ENCODE measurements at places on chromosomes 13 and 19.

- no peak for DNase-seq
These were observed 12.4 kb downstream of the LHFPL6 start for GRCh38 chr13:39590466-39591036.

DNA sequence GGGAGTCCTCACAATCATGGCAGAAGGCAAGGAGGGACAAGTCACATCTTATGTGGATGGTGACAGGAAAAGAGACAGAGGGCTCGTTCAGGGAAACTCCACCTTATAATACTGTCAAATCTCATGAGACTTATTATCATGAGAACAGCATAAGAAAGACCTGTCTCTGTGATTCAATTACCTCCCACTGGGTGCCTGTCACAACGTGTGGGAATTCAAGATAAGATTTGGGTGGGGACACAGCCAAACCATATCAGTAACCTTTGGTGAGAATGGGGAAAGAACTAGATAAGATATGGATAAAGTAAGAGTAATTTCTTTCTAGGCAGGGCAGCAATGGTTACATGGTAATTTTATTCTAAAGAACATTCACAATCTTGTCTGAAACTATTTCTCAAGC is 344.9 kb upstream of the KLF12 start:
- no peak for DNase-seq

DNA sequence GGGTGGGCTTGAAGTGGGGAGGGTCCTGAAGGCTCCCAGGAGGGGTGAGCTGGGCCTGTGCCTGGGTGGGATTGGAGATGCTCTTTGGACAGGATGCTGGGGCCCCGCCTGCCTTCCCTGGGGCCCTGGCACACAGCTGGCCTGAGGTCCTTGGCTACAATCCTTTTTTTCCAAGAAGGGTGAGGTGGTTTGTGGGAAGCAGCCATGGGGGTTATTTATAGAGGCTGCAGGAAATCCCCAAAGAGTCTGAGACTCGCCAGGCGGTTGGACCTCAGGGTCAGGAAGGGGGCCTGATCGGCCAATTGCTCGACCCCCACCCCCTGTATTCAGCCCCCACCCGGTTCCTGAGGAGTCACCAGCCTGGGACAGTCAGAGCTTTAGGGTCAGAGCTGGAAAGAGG is 10.0 kb downstream of the GTPBP3 start:
- DNase-seq = peak; percentile 20

DNA sequence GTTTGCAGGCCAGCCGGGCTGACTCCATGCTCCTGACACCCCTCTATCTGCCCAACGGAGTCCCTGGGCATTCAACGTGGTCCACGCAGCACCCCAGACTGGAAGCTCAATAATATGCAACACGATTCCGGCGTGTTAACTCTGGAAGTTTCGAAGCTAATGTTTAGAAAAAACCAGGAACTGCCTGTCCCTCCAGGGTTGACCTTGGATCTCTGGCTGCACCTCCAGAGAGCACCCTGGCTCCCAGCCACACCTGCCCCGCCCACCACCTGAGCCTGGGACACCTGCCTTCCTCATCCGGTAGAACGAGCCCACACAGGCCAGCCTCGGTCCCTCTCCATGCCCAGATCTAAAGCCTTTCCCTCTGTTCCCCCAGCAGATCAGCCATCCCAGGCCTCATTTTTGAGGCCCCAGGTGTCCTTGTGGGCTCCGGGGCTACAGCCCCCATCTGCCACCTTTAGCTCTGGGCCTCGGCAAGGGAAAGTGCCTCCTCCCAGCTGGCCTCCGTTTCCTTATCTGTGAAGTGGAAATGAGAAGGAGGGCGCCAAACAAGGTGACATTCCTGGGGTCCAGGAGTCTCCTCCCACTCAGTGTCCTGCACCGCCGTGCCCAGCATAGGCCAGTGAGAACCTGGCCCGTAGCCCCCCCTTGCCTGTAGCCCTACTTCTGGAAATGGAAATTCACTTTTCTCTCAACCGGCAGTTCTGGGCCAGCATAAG is 38.7 kb downstream of the KLF2 start:
- no peak for DNase-seq

DNA sequence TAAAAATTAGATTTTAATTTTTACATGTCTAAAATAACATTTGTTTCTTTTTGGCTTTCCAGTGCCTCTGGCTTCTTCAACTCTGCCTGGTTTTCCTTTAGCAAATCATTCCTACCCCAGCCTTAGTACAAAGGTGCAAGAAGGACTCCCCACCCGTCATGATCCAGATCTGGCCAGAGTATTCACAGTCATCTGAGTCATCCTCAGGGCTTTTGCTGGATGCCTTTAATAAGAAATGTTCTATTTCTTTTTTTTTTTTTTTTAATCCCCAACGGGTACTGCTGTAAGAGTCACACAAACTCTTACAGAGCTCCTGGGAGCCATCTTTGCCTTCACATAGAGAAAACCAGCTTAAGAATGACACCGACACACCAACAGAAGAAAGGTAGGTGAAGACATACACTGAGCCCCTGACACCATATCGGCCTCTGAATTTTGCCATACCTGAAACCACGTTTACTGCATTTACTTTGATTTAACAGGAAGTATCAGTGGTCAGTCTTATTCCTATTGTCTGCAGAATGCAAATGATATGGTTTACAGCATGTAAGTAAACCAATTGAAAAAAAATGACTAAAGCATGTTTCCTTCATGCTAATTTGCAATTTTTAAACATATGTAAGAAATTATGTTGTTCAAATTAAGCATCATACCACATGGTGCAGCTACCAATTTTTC is 184.4 kb downstream of the NALCN start:
- DNase-seq = peak; percentile 35

- no peak for DNase-seq
These were observed 90.3 kb upstream of the SOX1 start for GRCh38 chr13:111976474-111977178.

DNA sequence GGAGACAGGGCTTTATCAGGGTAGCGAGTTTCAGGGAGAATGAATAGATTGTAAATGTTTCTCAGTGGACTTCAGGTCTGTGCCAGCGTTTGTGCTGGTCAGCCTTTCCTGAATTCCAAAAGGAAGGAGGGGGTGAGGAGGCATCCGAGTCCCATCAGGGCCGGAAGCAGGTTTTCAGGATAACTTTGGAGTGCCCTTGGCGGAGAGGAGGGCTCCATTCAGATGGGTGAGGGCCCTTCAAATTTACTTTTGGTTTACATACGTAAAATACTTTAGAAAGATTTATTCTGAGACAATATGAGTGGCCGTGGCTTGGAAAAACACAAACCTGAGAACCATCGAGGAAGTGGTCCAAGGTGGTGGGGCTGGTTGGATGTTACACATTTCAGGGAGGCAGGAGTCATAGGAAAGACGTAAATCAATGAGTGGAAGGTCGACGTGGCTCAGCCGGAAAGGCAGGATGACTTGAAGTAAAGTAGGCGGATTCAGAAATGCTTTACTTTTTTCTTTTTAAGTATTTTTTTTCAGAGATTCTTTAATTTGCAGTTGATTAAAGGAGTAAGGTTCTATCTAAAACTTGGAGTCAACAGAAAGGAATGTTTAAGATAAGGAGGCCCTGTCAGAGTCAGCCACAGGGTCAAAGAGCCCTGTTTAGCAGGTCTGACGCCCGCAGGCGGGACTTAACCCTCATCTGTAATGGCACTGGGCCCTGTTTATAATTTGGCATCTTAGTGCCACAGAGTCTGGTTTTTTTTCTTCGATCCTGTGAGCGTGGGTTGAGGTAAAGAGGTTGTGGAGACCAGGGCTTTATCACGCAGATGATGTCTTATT is 32.8 kb downstream of the ATP11A start:
- peak; percentile 98 for DNase-seq

DNA sequence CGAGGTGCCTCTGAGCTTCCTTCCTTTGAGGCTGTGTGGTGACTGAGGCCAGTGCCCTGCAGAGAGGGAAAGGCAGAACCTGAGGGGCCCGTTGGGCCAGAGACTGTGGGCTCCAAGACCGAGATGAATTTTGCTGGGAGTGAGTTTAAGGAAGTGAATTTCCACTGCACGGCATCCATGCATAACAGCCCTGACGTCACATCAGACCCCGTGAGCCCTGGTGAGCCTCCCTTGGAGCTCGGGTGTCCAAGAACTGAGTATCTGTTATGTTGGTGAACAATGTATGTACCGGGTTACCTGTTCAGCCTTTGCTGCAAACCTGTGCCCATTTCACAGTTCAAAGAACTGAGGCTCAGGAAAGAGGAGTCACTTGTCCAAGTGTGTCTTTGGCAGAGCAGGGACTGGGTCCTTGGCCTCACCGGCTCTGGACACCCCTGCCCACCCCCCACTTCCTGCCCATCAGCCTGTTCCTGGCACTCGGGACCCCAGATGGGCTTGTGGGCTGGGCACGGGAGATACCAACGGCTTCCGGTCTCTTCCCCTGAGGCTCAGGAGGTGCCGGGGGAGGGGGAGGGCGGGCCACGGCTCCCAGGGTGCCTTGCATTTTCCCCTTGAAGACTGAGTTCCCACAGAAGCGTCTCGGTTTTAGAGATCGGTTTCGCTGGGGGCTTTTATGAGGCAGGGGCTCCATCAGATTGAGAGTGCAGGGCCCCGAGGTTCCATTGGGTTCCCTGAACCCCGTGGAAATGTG is 33.7 kb downstream of the NFILZ start:
- no peak for DNase-seq

GRCh38 chr19:49847731-49848696 is 2.9 kb upstream of the PTOV1 start:
- peak; percentile 91 for DNase-seq

All from IMR-90 (cell line).